ENCODE measurements at places on chromosomes 7 and 10. TPM values are rescaled to one million over a fixed set of nuclear protein-coding genes. Genes with fewer than 3 reads are reported as not detected.

DNA sequence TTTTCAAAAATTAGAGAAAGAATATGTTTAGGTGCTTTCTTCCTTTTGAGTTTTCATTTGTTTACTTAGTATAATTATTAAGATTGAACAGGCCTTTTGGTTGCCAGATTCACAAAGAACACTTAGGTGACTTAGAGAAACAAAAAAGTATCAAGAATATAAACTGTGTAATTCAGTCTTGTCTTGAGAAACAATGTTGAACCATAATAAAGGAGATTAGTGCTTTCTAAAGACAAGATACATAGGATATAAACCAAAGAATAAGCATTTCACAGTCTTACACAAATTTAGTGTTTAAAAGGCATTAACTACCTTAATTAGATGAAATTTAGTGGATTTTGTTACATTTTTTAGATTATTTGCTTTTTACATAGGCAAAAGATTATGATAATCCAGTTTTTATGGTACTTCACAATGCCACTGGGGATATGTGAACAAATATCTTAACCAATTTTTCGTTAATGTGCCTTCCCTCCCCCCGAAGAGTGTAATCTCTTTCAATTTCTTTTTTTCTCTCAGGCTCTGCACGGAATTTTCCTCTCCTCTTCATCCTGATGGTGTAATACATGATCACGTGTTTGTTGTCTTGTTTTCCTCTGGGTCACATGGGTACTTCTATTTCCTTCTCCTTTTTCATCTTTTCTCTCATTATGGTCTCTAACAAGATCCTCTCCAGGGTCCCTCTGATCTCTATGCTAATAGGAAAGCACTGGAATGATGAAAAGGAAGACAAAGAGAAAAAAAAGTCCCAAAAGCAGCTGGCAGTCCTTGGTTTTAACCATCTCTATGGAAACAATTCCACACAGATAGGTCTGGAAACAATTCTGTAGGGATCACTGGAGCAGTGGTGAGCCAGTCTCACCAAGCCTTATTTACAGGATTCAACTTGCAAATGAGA, 3.7 kb upstream of the HNRNPH3 start:
- H3K4me3 ChIP-seq, result no peak overlapping the region
- no peaks in the 10 kb centered on the region for H3K4me1 ChIP-seq
- no peak overlapping the region for H3K27ac ChIP-seq
- no peaks in the 10 kb centered on the region for H3K27me3 ChIP-seq

DNA sequence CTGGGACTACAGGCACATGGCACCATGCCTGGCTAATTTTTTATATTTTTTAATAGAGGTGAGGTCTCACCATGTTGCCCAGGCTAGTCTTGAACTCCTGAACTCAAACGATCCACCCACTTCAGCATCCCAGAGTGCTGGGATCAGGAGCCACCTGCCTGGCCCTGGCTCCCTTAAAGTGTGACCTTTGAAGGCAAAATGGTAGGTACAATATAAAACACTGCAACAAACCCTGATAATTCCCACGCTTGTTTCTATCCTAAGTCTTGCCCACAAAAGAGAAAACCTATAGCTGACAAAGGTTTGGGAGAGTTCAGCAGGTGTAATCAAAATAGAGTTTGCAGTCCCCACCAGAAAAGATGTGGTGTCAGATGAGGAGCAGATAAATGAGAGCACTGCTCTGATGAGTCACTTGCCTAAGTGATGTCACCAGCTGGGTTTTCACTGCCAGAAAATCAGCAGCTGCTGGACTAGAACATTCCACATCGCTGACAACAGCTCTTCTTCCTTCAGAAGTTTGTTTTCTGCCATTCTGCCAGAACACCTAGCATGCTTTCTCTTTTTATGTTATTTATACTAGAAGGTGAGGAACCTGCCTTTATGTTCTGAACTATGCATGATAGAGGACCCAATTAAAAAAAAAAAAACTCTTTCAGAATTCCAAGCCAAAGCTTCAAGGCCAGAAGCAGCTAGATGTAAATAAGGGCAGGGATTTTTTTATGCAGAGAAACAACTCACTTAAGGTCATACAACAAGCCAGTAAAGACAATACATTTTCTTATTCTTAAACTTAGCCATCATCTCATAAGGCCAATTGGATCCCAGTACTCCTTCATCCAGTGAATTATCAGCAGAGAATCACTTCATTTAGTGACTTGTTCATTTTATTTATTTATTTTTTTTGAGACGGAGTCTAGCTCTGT, 18.0 kb downstream of the PURB start:
- no peaks in the 10 kb centered on the region for H3K27me3 ChIP-seq
- no peak overlapping the region for H3K27ac ChIP-seq
- DNase-seq, result peak; percentile 60
- no peaks in the 10 kb centered on the region for H3K36me3 ChIP-seq

GRCh38 chr7:158077151-158077840, 510.3 kb downstream of the PTPRN2 start:
- no peak for DNase-seq
- H3K4me1 ChIP-seq, result no peaks in the 10 kb centered on the region
- H3K36me3 ChIP-seq, result no peaks in the 10 kb centered on the region
- H3K27me3 ChIP-seq, result no peaks in the 10 kb centered on the region
- no peak overlapping the region for H3K27ac ChIP-seq
- no peak overlapping the region for H3K4me3 ChIP-seq

- H3K27ac ChIP-seq, result no peak overlapping the region
- no peak overlapping the region for H3K4me3 ChIP-seq
- no peaks in the 10 kb centered on the region for H3K27me3 ChIP-seq
- no peaks in the 10 kb centered on the region for H3K36me3 ChIP-seq
- no peak for DNase-seq
- H3K4me1 ChIP-seq, result no peaks in the 10 kb centered on the region
These were observed 88.1 kb downstream of the ANKIB1 start for GRCh38 chr7:92333866-92334265.

GRCh38 chr10:11290156-11290890, 272.7 kb downstream of the CELF2 start:
- H3K4me3 ChIP-seq, result no peak overlapping the region
- no peaks in the 10 kb centered on the region for H3K36me3 ChIP-seq
- no peak for DNase-seq
- H3K27ac ChIP-seq, result no peak overlapping the region
- H3K27me3 ChIP-seq, result no peaks in the 10 kb centered on the region

GRCh38 chr7:134476044-134476443, 17.1 kb upstream of the AKR1B1 start:
- H3K4me3 ChIP-seq, result no peak overlapping the region
- H3K27ac ChIP-seq, result no peak overlapping the region
- no peaks in the 10 kb centered on the region for H3K27me3 ChIP-seq
- DNase-seq, result no peak
- no peaks in the 10 kb centered on the region for H3K36me3 ChIP-seq
- peaks cover 15% of the 10 kb centered on the region for H3K4me1 ChIP-seq

GRCh38 chr7:32390210-32390609, 100.0 kb downstream of the LSM5 start:
- DNase-seq, result no peak
- H3K27ac ChIP-seq, result no peak overlapping the region
- no peak overlapping the region for H3K4me3 ChIP-seq
- H3K36me3 ChIP-seq, result no peaks in the 10 kb centered on the region

PON3 gene
- 0.62 TPM for polyA plus RNA-seq

VPS37D gene
- polyA plus RNA-seq, result 2.9 TPM

TMEM270 gene
- polyA plus RNA-seq, result not detected

EPO gene
- not detected for polyA plus RNA-seq

All from endothelial cell of umbilical vein (primary cell).